ENCODE measurements at places on chromosomes 13 and 19.

- DNase-seq = peak; percentile 49
Observed at GRCh38 chr13:52067237-52067636, 42.7 kb downstream of the UTP14C start.

DNA sequence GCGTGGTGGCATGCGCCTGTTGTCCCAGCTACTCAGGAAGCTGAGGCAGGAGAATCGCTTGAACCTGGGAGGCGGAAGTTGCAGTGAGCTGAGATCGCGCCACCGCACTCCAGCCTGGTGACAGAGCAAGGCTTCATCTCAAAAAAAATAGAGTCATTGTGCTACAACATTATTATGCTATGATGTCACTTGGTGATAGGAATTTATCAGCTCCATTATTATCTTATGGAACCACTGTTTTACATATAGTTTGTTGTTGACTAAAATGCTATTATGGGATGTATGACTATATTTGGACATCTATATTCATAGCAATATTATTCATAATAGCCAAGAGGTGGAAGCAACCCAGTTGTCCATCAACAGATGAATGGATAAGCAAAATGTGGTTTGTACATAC lies 26.4 kb upstream of the SLC7A1 start:
- no peak for DNase-seq

GRCh38 chr13:30735872-30736175 lies 481 bp downstream of the ALOX5AP start:
- no peak for DNase-seq

GRCh38 chr19:48629599-48630295 lies 7.4 kb downstream of the DBP start:
- no peak for DNase-seq

GRCh38 chr19:6362351-6362801 lies 1.0 kb downstream of the CLPP start:
- DNase-seq = no peak

DNA sequence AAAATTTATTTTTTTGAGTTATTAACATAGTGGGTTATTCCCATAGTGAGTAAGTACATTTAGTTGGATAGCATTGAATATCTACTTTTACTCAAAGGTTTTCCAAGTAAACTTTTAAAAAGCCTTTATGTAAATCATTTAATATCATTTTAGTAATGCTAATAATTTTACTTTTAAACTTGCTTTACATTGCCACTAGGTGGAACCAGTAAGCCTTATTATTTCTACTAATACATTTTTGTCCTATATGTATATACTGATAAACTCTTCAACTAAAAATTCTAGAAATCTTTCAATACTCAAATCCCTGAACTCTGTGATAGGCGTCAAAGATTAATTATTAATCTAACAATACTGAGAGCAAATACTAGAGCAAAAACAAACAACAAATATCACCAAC lies 1709.2 kb upstream of the PCDH20 start:
- DNase-seq = no peak

DNA sequence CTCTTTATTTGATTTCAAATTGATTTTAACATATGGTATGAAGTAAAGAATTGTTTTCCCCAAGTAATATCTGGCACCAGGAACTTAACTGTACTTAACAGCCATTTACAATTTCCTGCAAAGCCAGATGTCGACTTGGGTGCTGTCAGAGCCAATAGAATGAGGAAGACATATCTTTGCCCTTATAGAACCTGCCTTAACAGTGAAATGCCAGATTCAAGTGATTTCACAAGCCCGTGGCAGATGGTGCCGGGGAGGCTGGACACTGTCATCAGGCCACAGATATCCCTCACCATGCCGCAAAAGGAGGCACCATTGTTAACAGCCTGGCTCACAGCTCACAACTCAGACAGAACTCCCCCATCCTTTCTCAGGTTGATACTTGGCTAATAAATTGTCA lies 48.7 kb downstream of the ESD start:
- DNase-seq = no peak

DNA sequence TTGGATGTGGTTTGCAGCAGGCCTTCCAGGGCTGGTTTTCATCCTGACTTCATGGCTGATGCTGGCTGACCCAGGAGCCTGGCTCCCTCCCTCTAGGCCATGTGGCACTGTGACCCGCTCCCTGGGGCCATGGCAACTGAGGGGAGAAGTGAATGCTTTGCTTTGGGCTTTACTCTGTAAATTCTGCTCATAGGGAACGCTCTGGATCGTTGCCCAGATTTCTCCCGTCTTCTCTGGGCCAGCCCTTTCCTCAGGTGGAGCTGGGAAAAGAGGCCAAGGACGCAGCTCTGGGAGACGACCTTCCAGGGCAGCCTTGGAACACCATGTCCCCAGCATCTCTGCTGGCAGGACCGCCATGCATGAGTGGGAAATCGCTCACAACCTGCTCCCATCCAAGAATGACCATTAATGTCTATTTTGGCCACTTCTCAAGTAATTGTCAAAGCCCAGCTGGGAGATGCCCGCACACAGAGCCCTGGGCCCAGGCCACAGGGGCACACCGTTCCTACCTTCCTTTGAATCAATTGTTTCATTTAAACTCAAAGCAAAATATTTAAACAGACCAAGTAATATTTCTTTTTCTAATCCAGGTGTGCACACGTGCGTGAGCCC lies 321.8 kb downstream of the TEX29 start:
- no peak for DNase-seq

GRCh38 chr19:48568345-48568886 lies 16.4 kb downstream of the SULT2B1 start:
- DNase-seq = no peak

DNA sequence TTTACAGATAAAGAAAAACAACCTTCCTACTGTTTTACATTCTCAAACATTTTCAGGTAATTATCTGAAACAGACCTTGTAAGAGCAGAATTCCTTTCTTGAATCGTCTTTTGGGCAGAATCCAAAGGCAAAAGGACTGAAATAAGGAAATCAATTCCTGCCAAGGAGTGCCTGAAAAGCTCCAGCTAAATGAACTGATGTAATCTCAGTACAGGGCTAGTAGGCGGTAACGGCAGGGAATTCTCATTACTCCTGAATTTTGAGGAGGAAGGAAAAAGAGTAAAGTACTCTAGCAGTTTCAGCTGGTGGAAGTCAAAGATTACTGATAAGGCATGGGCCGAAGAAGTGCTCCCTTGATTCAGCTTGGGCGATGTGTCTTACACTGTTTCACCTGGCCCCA lies 168.4 kb downstream of the PCDH9 start:
- DNase-seq = no peak

DNA sequence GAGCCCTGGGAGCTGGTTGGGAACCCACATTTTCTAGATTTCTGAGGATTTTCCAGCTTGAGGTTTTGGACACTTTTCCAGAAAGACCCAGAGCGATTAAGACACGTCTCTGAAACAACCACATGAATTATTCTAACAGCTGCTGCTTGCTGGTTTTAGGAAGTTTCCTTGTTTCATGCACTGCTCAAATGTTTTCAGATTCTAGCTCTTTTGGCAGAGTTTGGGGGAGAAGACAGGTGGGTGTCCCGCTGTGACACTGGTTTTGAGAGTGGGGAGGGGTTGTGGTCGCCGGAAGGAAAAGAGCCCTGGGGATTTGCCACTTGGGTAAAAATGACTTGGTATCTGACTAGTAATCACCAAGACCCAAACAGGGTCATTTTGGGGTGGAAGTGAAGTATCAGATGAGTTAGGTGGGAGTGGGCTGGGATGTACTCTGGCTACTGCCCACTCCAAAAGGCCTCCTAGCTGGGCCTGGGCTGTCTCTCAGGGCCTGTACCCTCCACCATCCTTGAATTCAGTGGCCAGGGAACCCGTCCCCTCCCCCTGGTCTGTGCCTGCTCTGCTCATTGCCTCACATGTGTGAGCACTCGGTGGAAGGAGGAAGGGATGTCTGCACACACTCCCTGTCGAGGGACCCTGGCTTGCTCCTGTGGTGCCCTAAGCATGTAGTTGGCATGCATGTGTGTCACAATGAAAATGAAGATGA lies 13.2 kb downstream of the GATAD2A start:
- no peak for DNase-seq

- no peak for DNase-seq
Observed at GRCh38 chr19:8150998-8151766, 1.8 kb upstream of the FBN3 start.

All from CMK (cell line).